ENCODE measurements at places on chromosomes 3 and 15.
A peak's percentile ranks its signal among the peaks of the same experiment; 100 is the strongest.

DNA sequence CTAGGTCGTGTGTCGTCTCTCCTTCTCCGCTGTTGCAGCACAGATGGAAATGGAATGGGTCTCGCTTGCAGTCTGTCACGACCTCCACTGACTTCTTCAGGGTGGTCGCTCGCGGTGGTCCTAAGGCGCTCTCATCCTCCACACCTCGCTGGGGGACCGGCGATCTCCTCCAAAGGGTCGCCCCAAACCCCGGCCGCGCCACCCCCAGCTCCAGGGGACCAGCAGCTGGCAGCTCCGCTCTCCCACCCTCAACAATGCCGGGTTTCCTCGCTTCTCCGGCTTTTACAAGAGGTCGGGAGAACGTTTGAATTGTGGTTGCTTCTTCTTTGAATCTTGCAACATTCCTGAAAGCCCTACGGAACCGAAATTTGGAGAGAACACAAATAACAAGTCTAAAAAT lies 25.9 kb downstream of the SERP1 start:
- peak; percentile 49 for DNase-seq

- DNase-seq = peak; percentile 65
Observed at GRCh38 chr3:150409125-150409511, 1.0 kb downstream of the TSC22D2 start.

- DNase-seq = peak; percentile 54
Observed at GRCh38 chr3:12135029-12135657, 23.6 kb downstream of the TIMP4 start.

- no peak for DNase-seq
Observed at GRCh38 chr3:52185837-52186236, 12.1 kb upstream of the ALAS1 start.

GRCh38 chr3:73538486-73538885 lies 86.3 kb downstream of the PDZRN3 start:
- no peak for DNase-seq
